GOT3 (cell line): ENCODE measurements at places on chromosomes 2 and 18.

DNA sequence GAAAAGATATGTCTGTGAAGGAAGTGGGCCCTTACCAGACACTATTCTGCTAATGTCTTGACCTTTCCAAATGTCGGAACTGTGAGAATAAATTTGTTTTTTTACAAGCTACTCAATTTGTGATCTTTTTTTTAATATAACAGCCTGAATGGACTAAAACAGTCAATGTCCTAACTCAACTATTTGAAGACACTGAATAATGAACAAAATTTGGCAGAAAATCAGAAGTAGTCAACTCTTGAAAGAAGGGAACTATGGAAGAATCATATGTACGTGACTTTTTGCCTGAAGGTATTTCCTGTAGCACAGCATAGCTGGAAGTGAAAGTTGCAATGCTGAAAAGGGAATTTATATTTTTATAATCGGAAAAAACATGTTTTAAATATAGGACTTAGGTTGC, 351.8 kb upstream of the TFPI start:
- DNase-seq, result no peak

GRCh38 chr2:48135797-48136196, 229.5 kb upstream of the FBXO11 start:
- no peak for DNase-seq

DNA sequence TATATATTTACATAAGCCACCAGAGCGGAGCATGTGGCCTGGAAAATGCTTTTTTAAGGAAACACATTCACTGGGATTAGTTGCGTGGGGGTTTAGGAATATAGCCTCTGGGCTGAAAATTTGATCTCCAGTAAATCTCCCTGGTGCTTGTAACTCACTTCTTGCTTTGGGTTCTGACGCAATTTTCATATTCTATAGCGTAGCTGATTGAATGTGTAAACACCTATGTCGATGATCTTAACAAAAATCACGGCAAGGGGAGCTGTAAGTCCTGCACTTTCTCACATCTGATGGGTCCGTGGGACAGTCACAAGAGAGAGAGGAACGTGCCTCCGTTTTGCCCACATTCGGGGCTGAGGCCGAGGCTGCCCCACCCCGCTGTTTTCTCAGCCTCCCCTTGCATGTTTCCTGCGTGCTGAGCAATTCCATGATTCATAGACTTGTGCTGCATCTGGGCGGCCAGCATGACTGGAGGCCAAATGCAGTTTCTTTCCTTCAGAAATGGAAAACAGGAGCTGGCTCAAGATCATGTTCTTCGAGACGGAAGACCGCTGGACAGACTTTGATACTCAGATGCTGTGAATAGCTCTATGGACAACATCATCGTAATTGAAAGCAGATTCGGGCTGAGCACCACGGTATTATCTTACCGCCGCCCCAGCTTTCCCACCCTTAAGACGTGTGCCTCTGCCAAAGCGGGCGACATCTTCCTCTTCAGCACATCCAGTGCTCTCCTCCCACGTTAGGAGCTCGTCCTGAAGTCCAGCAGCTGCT, 109.2 kb downstream of the TMEM18 start:
- no peak for DNase-seq

DNA sequence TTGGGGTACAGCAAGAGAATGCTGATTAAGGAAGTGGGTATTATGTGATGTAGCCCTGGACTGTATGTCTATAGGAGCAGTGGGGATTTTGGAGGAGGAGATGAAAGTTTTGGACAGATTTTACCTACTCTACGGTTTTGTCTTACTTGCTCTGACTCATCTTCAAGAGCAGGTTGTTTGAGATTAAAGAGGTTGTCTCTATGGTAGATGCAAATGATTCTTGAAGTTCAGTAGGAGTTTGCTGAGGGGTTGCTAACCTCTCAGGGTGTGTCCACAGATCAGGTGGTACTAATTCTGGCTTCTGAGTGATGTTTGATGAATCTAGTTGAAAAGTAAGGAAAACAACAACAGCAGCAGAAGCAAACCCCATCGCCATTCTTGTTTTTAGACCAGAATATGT, 9.7 kb upstream of the SERPINB12 start:
- no peak for DNase-seq

- no peak for DNase-seq
Measured at GRCh38 chr2:134425724-134426496, 172.0 kb downstream of the MGAT5 start.

GRCh38 chr2:166057370-166058164, 70.3 kb downstream of the SCN1A start:
- DNase-seq, result no peak

DNA sequence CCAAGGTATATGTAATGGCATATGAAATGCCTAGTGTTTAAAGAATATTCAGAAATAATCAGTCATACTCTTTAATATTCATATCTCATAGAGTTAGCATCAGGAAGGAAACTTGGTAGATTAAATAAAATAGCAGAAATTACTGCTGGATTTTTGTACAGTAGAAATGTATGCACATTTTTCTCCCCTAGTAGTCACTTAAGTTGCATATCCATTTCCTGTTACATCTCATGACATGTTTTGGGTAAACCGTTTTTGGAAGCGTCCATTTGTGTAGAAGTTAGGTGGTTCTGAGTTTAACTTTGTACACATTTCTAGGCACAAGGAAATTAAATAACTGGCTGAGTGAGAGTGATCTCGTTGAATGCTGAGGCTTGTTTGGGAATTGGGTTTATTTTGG, 21.9 kb downstream of the NEDD4L start:
- no peak for DNase-seq

DNA sequence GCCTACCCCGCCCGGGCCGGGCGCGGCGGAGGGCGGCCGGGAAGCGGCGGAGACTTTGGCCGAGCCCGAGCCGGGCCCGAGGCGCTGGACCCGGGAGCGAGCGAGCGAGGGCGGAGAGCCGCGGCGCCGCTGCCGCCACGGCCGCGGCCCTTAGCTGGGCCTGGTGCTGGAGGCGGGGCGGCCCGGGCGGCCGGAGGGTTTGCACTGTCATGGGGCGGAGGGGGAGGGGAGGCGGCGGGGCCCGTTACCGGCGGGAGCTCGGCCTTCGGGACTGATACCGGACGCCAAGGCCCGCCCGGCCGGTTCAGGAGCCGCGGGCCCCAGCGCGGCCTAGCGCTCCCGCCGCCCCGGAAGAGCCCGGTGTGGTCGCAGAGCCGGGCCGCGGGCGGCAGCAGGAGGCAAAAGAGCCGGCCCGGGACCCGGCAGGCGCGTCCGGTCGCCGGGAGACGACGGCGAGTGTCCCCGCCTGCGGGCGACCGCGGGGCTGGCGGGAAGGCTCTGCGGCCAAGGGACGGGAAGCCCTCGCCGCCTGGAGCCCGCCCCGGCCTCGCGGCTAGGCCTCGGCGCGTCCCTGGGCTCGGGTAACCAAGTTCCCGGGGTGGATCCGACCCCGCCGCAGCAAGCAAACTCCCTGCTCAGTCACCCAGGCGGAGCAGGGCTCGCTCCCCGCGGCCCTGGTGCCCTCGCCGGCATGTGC, 697 bp downstream of the KCMF1 start:
- no peak for DNase-seq

DNA sequence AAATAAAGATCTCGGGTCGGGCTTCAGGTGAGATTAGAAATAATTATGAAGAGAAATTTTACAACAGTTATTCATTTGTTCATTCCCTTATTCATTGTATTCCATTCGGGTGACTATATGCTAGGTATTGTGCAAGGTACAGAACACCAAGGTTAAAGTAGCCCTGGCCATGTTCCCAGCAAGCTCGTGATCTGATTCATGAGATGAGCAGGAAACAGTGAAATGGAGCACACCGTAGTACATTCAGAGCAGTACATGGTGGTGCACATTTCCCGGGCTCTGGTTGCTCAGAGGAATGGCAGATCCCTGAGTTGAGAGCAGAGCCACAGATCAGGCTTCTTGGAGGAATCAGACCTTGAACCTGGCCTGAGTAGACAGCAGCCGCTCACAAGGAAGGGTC, 87.7 kb downstream of the PRKRA start:
- DNase-seq, result no peak
